ENCODE measurements at places on chromosomes 2 and 18.

- DNase-seq: no peak
These were observed 107.1 kb downstream of the NFATC1 start for GRCh38 chr18:79502782-79503181.

DNA sequence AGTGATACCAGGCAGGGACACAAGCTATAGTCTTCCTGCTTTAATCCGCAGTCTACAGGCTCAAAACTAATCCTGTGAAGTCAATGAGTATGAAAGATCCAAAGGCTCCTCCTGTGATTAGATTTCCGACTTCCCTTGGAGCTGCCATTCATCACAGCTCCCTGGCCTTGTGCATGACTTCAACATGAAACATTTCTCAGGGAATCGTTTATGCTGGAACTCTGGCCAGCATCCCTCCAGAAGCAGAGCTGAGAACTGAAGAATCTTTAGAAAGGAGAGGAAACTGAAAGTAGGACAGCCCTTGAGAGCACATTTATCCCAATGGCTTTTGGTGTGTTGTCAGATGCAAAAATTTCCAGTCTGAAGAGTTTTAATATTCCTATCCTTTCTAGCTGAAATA, 84.3 kb upstream of the SESTD1 start:
- no peak for DNase-seq

GRCh38 chr2:64400105-64400728, 53.7 kb upstream of the LGALSL start:
- no peak for DNase-seq

DNA sequence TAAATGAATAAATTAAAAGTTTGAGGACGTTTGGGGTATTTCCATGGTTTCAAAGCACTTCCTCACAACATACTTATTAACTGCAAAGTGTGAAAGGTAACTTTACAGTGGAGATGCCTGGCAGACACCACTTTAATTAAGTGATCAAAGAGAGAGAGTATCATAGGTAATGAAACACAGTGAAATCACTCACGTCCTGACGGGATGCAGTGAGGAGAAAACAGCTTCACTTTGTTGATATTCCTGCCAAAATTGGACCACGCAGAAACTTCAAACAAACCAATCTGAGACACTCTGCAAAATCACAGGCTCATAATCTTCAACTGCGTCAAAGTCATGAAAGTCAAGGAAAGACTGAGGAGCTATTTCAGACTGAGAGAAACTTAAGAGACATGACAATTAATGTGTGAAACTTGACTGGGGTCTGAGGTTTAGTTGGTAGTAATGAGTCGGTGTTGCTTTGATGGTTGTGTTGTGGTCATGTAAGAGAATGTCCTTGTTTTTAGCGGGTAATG, 66.0 kb upstream of the ITGB6 start:
- no peak for DNase-seq

DNA sequence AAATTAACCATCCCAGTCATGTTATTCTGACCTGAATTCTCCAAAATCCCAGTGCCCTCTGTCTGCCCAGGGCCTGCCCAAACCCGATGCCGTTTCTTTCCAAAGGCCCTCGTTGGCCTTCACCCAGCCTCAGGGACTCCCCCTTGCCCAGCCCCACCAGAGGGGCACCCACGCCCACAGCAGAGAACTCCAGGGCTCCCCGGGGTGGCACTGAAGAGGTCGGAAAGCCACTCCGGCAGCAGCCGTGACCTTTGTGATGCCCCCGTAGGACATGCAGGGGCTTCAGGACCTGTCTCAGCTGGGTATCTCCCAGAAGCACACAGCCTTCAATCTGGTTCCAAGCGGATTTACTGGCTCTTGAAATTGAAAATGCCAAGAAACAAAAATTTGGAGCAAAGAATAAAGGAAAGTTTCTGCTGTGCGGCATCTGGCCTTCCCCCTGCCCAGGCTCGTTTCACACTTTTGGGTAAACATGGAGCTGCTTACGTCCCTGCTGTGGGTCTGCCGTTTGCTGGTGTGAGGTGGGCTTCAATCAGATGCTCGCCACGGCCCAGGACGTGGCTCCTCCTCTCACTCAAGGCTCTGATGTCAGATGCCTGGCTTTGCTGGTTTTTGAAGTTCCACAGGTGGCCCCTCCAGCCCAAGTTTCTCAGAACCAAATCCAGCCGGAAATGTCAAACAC, 101.3 kb downstream of the TPO start:
- DNase-seq: no peak

DNA sequence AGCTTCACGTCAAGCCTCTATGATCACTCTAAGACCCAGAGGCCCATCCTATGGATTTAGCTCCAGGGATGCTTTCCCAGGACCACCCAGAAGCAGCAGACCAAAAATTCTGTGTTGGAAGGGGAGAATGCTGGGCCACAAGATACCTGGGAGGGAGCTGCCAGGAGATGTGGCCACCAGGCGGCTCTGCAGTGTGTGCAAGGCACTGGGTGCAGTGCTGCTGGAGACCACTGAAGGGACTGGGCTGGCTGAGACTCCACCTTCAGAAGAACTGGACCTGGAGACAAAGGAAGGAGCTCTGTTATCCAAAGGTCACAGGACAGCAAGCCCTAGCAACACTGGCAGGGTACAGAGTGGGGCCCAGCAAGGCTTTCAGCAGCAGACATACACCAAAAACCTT, 34.0 kb downstream of the KANSL3 start:
- DNase-seq: no peak

- DNase-seq: no peak
These were observed 86.9 kb upstream of the SERPINE2 start for GRCh38 chr2:224126003-224126402.

- no peak for DNase-seq
These were observed 76.5 kb upstream of the DSG1 start for GRCh38 chr18:31241425-31241824.

- DNase-seq: no peak
These were observed 181.3 kb upstream of the LINC00305 start for GRCh38 chr18:64330161-64330560.

- DNase-seq: peak; percentile 22
These were observed 86.4 kb upstream of the FN1 start for GRCh38 chr2:215522237-215522636.

DNA sequence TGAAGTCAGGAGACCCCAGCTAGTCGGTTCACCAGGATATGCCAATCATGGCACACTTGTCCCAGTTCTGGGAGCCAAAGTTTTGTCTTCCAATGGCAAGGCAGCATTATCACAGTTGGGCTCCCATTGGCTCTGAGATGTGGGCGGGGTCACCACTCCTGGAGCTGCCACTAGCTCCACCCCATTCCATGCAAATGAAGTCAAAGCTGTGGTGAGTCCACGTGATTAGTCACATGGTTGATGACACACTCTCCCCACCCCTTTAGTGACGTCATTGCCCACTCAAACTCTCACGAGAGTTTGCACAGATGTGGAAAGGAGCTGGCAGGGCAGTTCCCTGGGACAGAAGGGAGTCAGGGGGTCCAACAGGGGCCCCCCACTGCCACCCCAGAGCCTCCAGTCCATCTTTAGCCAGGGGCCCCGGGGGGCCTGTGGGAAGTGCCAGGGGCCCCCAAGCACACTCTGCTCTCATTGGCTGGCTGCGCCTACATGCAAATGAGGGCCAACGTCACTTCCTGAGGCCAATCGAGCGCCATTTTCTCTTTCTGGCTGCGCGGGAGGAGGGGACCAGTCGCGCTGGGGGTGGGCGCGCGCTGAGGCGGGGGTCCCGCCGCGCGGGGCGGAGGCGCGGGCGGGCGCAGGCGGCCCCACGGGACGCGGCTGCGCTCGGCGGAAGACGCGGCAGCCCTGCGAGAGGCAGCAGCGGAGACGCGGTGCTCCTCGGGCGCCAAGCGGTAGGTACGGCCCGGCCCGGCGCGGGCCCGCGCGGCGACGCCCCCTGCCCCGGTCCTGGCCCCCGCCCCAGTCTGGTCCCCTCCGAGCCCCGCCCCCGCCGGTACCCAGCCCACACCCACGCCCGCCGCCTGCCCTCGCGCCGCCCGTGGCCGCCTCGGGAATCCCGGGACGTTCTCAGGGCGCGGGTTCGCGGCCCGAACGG, at the start of gene ADNP2:
Gene ADNP2 (plus strand): TSS at position 524 of the 937 bp plus-strand sequence. CDS start 8,281 bp downstream, outside the sequence.
- DNase-seq: peak; percentile 80

- no peak for DNase-seq
These were observed 124.2 kb upstream of the HS6ST1 start for GRCh38 chr2:128442891-128443302.

- DNase-seq: no peak
These were observed 140.8 kb downstream of the SEPTIN10 start for GRCh38 chr2:109472974-109473373.

Measured in NCI-H774 (cell line).